Hepatic stellate cell (primary cell): ENCODE measurements at places on chromosomes 13 and 19.

DNA sequence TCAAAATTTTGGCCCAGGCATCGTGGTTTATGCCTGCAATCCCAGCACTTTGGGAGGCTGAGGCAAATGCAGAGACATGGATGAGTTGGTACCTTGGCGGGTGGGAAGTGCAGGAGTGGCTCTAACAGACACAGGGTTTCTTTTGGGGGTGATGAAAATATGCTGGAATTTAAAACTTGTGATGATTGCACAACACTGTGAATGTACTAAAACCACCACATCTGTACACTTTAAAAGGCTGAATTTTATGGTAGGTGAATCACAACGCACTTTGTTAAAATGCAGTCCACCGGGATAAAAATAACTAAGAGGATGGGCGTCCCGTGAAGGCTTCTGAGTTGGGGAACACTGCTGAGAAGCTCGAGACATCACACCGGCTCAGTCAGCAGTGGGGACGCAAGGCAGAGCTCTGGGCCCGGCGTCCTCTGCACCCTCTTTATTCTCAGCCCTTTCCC, 47.1 kb downstream of the MLLT1 start:
- DNase-seq = peak; percentile 62

GRCh38 chr19:6568816-6569215, 22.1 kb downstream of the CD70 start:
- DNase-seq = no peak

DNA sequence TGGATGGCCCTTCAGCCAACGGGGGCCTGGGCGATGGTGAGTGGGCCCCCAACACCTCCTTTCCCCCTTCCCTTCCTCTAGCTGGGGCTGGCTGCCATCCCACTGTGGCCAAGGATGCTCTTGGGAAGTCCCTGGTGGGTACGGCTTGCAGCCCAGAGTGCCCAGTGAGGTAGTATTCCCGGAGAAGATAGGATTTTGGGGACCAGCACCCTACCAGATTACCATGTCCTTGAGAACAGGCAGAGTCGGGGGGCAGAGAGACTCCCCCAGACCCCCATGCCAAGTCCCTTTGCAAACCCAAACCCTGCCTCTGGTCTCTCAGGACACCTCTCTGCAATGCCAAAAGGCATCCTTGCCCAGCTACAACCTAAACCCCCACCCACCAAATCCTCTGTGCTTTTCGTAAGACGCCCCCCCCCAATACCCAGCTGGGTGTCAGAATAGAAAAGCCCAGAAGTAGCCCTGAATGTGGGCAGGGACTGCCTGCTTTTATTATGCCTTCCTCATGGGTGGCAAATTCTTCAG, 1.7 kb downstream of the HIF3A start:
- no peak for DNase-seq

DNA sequence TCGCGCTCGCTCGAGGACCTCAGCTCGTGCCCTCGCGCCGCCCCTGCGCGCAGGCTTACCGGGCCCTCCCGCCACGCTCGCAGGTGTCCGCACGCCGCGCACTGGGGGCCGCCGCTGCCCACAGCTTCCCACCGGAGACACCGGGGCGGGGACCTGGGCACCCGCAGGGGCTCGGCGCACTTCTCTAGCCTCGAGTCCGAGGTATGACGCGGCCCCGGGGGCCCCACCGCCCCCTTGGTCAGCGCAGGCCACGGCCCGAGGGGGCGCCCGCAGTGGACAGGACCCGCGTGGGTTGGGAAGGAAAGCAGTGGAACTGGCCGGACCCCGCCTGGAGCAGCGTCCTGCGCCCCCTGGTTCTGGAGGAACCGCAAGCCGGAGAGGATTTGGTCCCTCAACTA, 2.1 kb upstream of the GRWD1 start:
- DNase-seq = no peak

GRCh38 chr19:57269515-57270250, 10.6 kb upstream of the ZNF460 start:
- DNase-seq = peak; percentile 78

GRCh38 chr13:97379386-97379785, 54.6 kb upstream of the RAP2A start:
- no peak for DNase-seq

GRCh38 chr19:45632468-45633196, 6.6 kb downstream of the EML2 start:
- DNase-seq = peak; percentile 89

GRCh38 chr19:31648347-31648746, 299.1 kb upstream of the TSHZ3 start:
- no peak for DNase-seq
